GM10248 (cell line): ENCODE measurements at places on chromosomes 2 and 18.

DNA sequence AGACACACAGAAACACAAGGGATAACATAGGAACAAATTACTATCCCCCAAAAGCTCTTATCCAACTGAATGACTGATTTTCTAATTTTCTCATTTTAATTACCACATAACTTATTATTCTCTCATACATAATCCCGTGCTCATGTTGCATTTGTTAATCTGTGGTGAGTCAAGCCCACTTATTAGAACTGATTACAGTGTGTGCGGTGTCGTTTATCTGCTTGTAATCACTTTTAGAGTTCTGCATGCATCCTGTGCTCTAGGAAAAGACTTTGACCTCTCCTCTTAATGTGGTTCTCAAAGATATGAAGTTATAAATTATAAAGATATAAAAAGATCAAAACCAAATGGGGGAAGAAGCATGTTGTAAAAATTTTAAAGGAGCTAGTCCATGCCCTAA, 29.7 kb downstream of the CNDP1 start:
- DNase-seq: no peak

DNA sequence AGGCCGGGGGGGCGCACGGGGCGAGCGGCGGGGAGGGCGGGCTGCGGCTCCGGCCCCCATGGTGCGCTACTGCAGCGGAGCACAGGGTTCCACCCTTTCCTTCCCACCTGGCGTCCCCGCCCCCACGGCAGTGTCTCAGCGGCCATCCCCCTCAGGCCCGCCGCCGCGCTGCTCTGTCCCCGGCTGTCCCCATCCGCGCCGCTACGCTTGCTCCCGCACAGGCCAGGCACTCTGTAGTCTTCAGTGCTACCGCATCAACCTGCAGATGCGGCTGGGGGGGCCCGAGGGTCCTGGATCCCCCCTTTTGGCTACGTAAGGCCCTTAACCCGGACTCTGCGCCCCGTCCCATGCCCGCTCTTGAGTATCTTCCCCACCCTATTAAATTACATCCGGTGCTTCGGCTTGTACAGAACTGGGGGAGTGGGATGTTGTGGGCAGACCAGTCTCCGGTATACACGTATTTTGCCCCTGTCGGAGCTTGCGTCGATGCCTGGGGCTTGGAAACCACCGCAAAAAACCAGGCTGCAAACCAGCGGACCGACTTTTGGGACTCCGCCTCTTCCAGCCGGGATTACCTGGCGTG, 598 bp upstream of the WBP1 start:
- DNase-seq: peak; percentile 80

- DNase-seq: no peak
Observed at GRCh38 chr2:189492451-189492850, 51.2 kb downstream of the WDR75 start.

GRCh38 chr2:174952607-174953006, 52.6 kb downstream of the CHN1 start:
- no peak for DNase-seq

- no peak for DNase-seq
Observed at GRCh38 chr2:8882094-8882493, 44.7 kb upstream of the KIDINS220 start.

DNA sequence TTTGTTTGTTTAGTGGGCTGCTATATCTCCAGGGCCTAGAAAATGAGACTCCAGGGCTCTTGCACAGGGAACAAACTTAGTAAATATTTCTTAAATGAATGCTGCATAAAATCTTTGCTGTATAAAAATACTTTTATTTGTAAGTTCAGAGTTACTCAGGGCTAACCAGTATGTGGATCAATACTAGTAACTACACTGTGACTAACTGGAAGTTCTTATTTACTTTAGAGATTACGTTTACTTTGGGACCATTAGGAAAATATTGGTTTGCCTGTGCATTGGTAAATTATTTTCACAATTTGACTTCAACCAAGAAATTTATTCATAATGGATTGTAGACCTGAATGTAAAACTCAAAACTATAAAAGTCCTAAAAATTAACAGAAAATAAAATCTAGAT, 575.5 kb downstream of the RNF144A start:
- no peak for DNase-seq

DNA sequence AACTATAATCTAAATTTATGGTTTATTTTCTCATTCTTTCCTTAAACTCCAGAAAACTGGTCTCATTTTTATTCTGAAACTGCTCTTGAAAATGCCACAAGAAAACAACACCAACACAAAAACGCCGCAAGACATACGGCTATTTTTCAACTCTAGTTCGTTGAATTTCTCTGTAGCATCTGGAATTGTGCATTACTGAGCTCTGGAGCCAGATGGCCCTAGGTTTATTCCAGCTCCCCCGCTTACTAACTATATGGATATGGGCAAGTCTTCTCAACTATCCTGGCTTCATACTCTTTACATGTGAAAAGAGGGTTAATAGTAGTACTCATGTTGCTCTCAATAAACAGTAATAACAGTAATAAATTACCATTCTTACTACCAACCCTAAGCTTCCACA, 19.9 kb downstream of the FAM98A start:
- no peak for DNase-seq

DNA sequence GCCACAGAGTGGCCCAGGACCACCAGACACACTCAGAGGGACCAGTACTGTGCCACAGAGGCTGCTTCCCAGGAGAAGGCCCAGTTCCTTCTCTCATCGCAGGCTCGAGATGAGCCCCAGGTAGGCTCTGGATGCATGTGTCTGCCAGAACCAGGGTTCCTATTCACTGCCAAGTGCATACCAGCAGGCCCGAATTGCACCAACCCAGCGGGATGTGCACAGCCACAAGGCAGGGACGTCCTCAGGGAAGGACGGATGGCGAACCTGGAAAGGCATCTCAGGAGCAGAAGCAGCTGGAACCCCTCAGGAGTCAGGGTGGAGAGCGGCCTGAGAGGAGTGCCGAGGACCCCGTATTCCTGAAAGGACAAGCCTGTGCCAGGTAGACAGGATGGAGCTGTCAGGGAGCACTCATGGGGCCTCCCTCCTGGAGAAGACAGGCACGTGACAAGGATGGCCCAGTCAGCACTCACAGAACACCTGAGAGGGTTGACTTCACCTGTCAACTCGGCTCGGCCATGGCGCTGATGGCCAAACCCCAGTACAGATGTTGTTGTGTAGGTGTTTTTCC, 73.7 kb downstream of the PTGR3 start:
- no peak for DNase-seq
